ENCODE measurements at places on chromosomes 16 and 17. TPM values are rescaled to one million over a fixed set of nuclear protein-coding genes. Genes with fewer than 3 reads are reported as not detected.

The MT4 gene
- total RNA-seq: not detected

The RHBDF2 gene
- total RNA-seq: 41.6 TPM

The CSH2 gene
- not detected for total RNA-seq

The SLC7A6OS gene
- 23.4 TPM for total RNA-seq

The G6PC1 gene
- not detected for total RNA-seq

The C16orf96 gene
- total RNA-seq: not detected

The TP53TG3B gene
- total RNA-seq: not detected

The CTRB1 gene
- total RNA-seq: not detected

The MYH1 gene
- total RNA-seq: 0.05 TPM

The CLEC19A gene
- not detected for total RNA-seq

The CTCF gene
- 54.6 TPM for total RNA-seq

The ZG16B gene
- total RNA-seq: 31.8 TPM

DNA sequence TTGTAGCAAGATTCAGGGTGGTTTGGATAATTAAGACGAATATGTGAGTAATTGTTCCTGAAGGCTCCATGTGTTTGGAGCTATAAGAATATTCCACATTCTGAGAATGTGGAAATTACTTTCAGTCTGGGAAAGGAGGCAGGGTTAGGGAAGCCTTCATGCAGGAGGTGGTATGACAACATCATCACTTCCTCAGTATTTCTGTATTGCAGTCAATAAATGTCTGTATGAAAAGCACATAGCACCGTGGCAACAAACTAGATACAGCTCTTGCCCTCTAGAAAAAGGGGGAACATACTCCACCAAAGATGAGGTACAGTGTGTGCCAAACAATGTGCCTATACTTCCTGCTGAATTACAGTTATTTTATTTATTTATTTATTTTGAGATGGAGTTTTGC lies 26.1 kb upstream of the DHRS7B start:
- no peak for DNase-seq

DNA sequence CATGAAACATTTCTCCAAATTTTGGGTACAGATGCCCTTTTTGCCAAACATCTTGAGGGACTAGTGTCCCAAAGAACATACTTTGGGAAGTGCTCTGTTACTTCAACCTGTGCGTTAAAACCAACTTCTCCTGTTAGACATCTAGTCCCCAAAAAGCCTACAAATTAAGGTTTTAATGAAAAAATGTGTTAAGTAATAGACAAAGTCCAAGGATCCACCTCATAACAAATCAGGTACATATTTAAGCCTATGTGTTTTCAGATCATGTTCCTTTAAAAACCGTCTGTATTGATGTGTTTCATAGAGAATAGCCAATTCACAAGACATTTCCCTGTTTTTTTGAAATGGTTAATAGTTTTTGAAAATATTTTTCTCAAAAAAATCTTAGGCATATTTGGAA lies 174.8 kb upstream of the FAM20A start:
- no peak for DNase-seq

DNA sequence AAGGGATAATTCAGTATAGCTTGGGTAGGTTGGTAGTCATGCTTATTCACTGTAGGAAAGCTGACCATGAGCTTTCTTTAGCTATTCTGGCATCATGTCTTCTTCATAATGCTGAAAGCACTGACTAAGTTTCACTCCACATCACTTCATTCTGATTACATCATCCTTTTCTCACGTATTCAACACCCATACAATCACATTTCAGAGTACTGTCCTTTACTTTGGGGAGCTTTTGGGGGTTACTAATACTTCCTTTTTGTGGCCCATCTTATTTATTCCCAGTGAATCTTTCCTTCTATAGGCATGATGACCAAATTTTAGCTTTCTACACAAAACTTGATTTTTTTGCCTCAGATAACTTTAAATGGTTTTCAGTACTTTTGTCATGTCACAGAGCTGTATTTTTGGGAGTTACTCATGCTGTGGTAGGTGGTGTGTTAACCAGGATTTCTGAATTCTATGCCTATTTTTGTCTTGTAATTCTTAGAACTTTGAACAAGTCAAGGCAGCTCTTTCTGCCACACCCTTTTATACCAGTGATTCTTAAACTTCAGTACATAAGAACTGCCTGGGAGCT lies 23.5 kb downstream of the TADA2A start:
- DNase-seq: no peak

- no peak for DNase-seq
Observed at GRCh38 chr16:11367483-11367906, 22.2 kb downstream of the RMI2 start.

GRCh38 chr17:4417129-4417667 lies 16.5 kb upstream of the SPNS3 start:
- DNase-seq: no peak

DNA sequence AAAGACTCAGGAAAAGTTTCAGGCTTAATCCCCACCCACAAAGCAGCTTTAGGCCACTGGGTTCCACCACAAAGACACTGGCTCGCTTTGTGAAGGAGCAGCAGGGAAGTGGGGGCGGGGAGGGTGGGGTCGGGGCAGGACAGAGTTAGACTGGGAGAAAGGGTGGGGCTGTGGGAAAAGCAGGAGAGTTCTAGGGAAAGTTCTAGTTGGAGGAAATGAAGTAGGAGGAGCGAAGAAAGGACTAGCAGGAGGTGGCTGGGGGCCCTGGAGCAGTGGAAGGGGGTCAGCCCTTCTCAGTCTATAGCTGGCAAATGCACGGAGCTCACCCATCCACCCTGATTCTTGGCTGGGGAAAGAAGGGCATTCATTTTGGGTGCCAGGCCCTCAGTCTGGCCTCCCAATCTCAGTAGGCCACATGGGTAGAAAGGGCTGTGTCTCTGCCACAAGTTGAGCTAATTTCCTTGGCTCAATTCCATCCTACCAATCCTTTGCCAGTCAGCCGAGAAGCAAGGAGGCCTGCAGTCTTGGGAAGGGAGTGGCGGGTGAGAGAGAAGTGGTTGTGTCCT lies 4.6 kb downstream of the INPP5K start:
- DNase-seq: no peak

- DNase-seq: no peak
Observed at GRCh38 chr17:72205357-72205756, 84.5 kb downstream of the SOX9 start.

GRCh38 chr16:88914750-88915368 lies 48.4 kb upstream of the PABPN1L start:
- DNase-seq: no peak

DNA sequence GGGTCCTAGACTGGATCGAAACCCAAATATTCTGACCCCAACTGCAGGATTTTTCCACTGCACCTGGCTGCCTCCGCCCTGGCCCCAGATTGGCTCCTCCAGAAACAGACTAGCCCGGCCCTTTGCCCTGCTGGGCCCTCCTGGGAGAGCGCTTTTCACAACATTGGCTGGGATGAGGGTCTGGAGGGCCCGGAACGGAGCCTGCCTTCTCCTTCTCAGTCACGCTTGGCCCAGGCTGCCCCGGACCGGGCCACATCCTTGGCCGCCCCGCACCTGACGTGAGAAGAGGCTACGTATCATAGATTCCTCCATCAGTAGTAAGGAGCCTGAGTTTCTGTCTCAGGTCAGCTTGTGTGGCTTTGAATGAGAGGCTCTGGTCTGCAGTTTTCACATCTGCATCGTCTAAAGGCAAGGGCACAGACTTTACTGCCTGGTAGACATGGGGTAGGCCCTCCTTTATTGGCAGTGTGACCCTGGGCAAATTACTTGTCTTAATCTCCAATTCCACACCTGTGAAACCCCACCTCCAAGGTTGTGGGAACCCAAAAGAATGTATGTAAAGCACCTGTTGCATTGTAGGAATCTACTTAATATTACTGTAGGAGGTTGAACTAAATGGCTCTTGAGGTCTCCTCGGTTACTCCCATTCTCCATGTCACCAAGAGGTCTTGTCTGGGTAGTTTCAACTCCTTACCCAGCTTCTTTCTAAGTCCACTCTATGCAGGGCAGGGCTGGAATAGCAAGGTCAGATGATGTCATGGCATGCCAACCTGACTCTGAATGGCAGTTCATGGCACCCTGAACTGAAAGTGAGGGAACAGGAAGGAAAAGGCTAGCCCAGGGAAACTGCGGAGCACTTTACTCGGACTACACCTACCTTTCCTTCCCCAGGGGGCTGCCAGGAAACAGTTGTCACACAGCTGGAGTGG lies 661 bp downstream of the LRRC3C start:
- no peak for DNase-seq

DNA sequence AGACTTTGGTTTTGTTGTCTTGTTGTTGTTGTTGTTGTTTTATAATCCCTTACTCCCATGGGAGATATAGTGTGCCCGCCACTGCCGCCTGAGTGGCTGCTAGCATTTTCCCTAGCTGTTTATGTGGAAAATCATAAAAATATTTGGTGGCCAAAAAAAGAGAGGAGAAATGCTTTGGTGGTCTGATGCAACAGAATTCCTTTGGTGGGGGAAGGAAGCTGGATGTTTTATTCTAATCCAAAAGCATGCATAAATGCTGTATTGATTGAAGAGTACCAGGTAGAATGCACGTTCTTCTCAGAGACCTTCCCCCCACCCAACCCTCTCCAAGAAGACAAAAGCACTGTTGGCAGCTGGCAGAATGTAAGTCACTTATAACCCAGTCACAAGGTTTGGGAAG lies 93.2 kb downstream of the C17orf67 start:
- no peak for DNase-seq

GRCh38 chr17:78122216-78122930 lies 6.2 kb downstream of the TMC6 start:
- no peak for DNase-seq

- no peak for DNase-seq
Observed at GRCh38 chr17:183021-183420, 1.6 kb upstream of the DOC2B start.

- DNase-seq: no peak
Observed at GRCh38 chr16:24950275-24950674, 64.9 kb downstream of the ARHGAP17 start.

- peak; percentile 84 for DNase-seq
Observed at GRCh38 chr17:45371414-45372324, 54.8 kb upstream of the MAP3K14 start.

DNA sequence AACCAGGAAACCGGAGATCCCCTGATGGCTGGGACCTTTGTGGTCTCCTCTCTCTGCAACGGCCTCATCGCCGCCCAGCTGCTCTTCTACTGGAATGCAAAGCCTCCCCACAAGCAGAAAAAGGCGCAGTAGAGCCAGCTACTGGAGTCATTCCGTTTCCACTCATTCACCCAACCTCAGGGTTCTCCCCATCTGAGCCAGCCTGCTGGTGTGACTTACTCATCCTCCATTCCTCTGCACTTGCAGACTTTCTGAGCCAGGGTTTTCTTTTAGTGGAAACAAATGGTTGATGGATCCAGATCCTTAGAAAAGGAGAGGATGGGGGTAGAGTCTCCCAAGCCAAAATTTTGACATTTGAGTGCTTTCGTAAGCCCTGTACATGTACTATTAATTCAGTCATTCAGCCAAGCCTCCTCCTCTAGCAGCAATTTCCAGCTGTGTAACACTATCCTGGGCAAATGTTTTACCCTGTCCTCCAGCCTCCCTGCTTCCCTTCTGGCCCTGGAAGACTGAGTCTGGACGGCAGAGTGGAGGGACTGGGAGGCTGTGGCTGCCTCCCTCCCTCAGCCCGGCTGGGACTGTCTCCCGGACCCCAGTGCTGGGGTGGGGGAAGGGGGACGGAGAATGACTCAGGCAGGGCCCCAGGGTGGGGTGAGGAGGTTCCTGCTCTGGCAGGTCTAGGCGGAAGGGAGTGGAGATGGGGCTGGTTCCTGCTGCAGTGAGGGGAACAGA lies 2.3 kb downstream of the SOX15 start:
- DNase-seq: no peak

DNA sequence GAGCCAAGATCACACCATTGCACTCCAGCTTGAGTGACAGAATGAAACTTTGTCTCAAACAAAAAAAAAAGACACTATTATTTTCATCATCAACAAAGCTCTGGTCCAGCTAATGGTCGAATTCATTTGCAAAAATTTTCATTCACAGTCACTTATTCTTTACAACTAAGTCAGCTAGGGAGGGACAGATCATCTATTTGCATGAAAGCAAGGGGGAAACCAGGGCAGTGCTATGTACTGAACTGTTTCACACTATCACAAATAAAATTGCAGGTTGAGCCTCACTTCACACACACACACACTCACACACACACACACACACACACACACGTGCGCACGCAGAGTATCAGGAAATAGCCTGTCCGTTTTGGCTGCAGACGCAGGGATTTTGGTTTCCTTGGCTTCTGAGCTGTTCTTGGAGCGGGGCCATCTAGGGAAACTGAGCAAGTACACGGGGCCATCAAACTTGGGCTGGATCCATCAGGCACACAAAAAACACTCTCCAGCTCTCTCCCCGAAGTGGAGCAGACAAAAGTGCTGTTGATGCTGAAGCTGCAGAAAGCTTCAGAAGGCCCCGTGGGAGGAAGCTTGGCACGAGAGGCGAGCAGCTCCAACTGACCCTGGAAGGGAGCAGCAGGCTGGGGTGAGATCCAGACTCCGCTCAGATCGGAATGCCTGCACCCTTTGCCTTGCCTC lies 44.3 kb upstream of the HELZ start:
- peak; percentile 65 for DNase-seq

DNA sequence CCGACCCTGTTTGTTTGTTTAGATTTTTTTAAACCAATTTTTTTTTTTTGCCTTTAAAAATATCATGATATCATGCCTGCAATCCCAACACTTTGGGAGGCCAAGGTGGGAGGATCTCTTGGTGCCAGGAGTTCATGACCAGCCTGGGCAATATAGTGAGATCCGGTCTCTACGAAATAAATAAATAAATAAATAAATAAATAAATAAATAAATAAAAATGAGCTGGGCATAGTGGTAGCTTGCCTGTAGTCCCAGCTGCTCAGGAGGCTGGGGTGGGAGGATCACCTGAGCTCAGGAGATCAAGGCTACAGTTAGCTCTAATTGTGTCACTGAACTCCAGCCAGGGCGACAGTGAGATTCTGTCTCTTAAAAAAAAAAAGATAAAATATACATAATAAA lies 8.1 kb upstream of the IGF2BP1 start:
- no peak for DNase-seq

- no peak for DNase-seq
Observed at GRCh38 chr17:56269556-56270389, 116.5 kb downstream of the ANKFN1 start.

GRCh38 chr16:56191156-56191815 lies at the start of gene GNAO1:
Gene GNAO1 (plus strand): TSS chr16:56191489. CDS start chr16:56192236, 747 bp downstream.
- DNase-seq: peak; percentile 69

GRCh38 chr17:1673041-1673785 lies 11.5 kb downstream of the PRPF8 start:
- no peak for DNase-seq

- no peak for DNase-seq
Observed at GRCh38 chr17:43350888-43351361, 47.9 kb upstream of the ARL4D start.

DNA sequence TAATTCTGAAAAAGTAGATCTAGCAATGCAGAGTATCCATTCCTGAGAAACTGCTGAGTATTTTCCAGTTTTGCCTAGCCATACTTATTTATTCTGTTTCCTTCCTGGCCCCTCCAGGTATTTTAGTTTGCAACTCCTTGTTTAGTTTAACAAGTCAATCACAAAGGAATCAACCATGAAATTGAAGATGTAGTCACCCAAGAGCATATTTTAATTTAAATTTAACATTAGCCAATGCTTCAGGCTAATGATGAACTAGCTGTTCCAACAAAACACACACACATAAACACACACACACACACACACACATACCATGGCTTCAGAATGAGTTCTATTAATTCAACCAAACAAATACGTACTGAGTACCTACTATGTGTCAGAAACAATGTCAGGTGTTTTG lies 332.8 kb upstream of the ERCC4 start:
- no peak for DNase-seq

Measured in ureter (tissue), 1 donor.